Psoas muscle (tissue), 8 donors: ENCODE measurements at places on chromosomes 13 and 19. TPM values are rescaled to one million over a fixed set of nuclear protein-coding genes. Genes with fewer than 3 reads are reported as not detected.

DNA sequence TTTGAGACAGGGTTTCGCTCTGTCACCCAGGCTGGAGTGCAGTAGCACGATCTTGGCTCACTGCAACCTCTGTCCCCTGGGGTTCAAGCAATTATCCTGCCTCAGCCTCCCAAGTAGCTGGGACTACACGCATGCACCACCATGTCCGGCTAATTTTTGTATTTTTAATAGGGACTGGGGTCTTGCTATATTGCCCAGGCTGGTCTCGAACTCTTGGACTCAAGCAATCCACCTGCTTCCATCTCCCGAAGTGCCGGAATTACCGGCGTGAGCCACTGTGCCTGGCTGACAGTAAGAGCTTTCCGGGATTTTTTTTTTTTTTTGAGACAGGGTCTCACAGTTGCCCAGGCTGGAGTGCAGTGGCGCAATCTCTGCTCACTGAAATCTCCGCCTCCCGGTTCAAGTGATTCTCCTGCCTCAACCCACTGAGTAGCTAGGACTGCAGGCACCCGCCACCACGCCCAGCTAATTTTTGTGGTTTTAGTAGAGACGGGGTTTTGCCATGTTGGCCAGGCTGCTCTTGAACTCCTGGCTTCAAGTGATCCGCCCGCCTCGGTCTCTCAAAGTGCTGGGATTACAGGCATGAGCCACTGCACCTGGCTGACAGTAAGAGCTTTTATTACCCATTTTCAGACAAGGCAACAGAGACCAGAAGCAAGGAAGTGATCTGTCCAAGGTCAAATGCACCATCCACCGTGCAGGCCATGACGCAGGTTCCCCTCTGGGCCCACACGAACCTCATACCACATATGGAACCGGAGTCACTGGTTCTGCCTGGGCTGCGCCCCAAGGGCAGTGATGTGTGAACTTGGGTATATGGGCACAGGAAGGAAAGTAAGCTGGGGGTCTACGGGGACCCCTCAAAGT lies 21.0 kb downstream of the RFX1 start:
- DNase-seq: no peak

The ARRDC5 gene
- not detected for total RNA-seq

The SRRM5 gene
- not detected for total RNA-seq

- peak; percentile 58 for DNase-seq
These were observed 19.9 kb upstream of the FBXO27 start for GRCh38 chr19:39052243-39052746.

GRCh38 chr19:29294343-29294811 lies 81.4 kb upstream of the UQCRFS1 start:
- no peak for DNase-seq

DNA sequence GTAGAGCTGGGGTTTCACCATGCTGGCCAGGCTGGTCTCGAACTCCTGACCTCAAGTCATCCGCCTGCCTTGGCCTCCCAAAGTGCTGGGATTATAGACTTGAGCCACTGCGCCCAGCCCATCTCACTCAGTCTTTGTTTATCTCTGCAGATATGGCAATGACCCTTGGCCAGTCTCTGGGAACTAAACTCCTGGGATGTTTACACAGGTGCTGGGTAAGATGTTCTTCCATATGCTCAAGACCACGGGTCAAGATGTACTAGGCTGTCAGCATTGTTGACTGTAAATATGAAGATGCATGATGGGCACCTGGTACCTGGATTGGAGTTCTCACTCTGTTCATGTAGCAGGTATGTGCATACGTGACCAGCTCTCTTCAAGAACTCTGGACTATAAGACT lies 35.8 kb downstream of the ZNF473 start:
- no peak for DNase-seq

GRCh38 chr19:13260883-13261653 lies 110.9 kb downstream of the IER2 start:
- no peak for DNase-seq

GRCh38 chr19:55353356-55353802 lies 1.1 kb downstream of the COX6B2 start:
- DNase-seq: no peak

The CBY2 gene
- total RNA-seq: not detected

DNA sequence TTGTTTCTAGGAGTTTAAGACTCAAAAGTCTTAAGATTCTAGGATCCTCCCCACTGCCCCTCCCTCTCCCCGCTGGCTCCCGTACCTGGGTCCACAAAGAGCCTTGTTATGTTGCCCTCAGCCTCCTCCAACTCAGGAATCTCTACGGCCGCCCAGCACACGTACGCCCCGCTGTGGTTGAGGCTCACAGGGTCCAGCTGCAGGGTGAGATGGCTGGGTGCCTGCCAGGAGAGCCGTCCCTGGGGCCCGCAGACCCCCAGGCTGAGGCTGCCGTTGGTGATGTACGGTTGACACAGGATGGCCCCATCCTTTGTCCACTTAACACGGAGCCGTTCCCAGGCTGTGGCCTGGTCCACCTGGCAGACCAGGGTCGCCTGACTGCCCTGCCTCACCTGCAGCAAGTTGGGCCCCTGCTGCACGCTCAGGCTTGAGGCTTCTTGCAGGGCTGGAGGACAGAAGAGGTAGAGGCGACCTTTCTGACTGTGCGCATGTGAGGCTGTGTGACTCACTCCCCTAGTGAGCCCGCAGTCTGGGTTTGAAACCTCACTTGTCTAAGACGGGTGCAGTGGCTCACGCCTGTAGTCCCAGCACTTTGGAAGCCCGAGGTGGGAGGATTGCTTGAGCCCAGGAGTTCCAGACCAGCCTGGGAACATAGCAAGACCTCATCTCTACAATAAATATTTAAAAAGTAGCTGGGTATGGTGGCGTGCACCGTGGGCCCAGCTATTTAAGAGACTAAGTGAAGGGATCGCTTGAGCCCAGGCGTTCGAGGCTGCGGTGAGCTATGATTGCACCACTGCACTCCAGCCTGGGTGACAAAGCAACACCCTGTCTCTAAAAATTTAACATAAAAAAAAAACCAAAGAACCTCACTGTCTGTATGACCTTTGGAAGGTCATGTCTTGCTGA lies 4.0 kb downstream of the TMIGD2 start:
- no peak for DNase-seq

DNA sequence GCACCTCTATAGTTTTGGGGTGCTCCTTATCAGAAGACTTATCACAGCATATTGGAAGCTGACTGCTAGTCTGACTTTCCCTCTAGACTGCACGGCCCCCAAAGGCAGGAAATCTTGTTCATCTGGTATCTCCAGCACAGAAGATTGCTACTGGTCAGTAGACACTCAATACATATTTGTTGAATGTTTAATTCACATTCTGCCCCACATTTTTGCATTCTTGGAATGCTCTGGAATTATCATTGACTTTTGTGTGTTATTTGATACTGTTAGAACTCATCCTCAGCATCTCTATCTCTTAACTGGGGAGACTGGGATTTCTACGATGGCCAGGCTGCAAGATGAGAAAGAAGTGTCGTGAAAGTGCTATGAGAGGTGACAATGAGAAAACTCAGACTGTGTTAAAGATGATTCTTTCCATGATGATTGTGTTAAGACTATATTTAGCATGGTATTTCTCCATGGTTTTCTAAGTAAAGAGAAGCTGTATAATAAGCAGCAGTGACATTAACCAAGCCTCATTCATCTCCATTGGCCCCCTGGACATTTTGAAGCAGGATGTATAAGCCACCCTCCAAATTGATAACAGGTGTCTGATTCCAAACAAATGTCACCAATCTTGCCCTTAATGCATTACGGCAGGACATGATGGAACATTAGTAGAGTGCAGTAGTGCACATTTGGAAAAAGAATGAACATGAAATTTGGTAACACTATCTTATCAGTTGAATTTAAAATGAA lies 440.9 kb downstream of the RFC3 start:
- DNase-seq: no peak

GRCh38 chr13:51148952-51149573 lies 38.0 kb upstream of the C13orf42 start:
- no peak for DNase-seq

The APC2 gene
- total RNA-seq: 0.04 TPM

DNA sequence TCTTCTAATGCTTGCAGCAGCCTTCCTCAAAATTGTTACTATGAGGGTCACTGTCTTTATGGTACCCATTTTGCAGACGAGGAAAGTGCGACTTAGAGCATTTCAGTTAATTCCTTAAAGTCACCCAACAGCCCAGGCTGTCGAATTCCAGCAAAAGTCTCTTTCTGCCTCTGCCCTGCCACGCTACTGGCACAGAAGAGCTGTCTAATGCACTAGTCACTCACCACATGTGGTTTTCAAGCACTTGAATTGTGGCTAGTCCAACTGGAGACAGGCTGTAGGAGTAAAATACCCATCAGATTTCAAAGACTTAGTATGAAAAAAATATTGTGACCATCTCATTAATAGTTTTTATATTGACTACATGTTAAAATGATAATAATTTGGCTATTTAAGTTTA lies 1.7 kb downstream of the FPR1 start:
- no peak for DNase-seq

The PEAK3 gene
- total RNA-seq: 0.20 TPM

The LGI4 gene
- total RNA-seq: 3.3 TPM

GRCh38 chr19:3154957-3155736 lies 19.3 kb downstream of the GNA15 start:
- DNase-seq: peak; percentile 80

GRCh38 chr19:17981611-17982010 lies 14.7 kb downstream of the KCNN1 start:
- no peak for DNase-seq

The PLK5 gene
- not detected for total RNA-seq

The SLC7A10 gene
- not detected for total RNA-seq

DNA sequence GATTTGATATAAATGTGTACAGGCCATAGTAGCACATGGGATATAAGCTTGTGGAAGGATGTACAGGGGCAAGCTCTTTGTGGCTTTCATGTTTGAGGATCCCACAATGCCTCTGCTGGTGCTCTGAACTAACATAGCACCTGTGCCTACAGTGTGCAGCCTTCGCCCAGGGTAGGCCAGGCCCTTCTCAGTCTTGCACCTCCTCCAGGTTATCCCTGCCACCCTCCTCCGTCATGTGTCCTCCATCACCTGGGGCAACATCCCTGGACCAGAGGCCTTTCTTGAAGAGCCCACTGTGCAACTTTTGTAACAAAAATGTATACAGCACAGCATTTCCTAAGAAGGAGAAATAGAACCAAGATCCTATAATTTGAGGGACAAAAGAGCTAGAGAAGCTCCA lies 306.8 kb downstream of the IRS2 start:
- no peak for DNase-seq

- DNase-seq: no peak
These were observed 465.1 kb upstream of the ZNF507 start for GRCh38 chr19:31880283-31880682.

DNA sequence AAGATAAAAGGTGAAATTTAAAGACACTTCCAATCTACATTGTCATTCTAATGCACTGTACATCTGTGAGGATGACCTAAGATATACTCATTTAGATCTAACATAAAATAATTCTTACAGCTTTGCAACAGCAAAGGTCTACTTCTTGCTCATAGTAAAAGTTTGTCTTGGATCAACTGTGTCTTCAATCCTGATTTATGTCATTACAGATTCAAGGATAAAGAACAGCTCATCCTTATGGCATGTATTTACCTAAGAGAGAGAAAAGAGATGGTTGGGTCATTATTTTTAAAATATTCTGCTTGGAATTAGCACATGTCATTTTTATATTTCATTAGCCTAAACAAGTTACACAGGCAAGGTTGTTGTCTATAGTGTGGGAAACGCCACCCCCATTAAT lies 2193.1 kb downstream of the PCDH9 start:
- DNase-seq: no peak

- DNase-seq: no peak
These were observed 69.2 kb downstream of the ZNF100 start for GRCh38 chr19:21698215-21698614.

The WASF3 gene
- total RNA-seq: 6.8 TPM

The CERS1 gene
- 4.5 TPM for total RNA-seq

GRCh38 chr13:99656092-99656745 lies 154.9 kb downstream of the TM9SF2 start:
- peak; percentile 70 for DNase-seq

GRCh38 chr19:970695-971094 lies 13.4 kb upstream of the WDR18 start:
- DNase-seq: no peak

The C13orf42 gene
- total RNA-seq: not detected

GRCh38 chr19:39398297-39398864 lies 7.2 kb downstream of the MED29 start:
- peak; percentile 80 for DNase-seq

The OXGR1 gene
- not detected for total RNA-seq

The SULT2A1 gene
- not detected for total RNA-seq

The LRG1 gene
- 0.53 TPM for total RNA-seq

GRCh38 chr19:10593820-10594637 lies 6.9 kb upstream of the AP1M2 start:
- no peak for DNase-seq

DNA sequence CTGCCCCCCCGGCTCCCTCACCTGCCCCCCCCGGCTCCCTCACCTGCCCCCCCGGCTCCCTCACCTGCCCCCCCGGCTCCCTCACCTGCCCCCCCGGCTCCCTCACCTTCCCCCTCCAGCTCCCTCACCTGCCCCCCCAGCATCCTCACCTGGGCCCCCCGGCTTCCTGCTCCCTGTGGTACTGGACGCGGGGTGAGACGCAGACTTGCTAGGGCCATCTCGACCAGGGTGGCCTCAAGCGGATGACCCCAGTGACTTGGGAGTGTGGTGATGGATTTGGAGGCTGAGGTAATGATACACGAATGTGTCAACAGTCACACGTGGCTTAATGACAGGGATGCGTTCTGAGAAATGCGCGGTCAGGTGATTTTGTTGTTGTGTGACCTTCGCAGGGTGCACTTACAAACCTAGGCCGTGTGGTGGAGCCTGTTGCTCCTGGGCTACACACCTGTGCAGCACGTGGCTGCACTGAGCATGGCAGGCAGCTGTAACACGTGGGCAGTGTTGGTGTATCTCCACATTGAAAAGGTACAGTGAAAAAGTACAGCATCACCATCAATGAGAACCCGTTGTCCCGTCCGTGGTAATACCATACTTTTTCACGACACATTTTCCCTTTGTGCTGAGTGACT lies 197.8 kb downstream of the TEX29 start:
- DNase-seq: no peak

- DNase-seq: peak; percentile 14
These were observed 115.1 kb upstream of the CACNA1A start for GRCh38 chr19:13621413-13621812.

GRCh38 chr13:111130116-111130508 lies 15.0 kb downstream of the ARHGEF7 start:
- no peak for DNase-seq
